ENCODE measurements at places on chromosomes 6 and 20.

GRCh38 chr6:44537306-44538049, 150.0 kb downstream of the CDC5L start:
- H3K27me3 ChIP-seq = no peaks in the 10 kb centered on the region
- DNase-seq = no peak
- H3K27ac ChIP-seq = no peak overlapping the region
- peaks cover 10% of the 10 kb centered on the region for H3K4me1 ChIP-seq
- H3K4me3 ChIP-seq = no peak overlapping the region
- H3K36me3 ChIP-seq = no peaks in the 10 kb centered on the region

GRCh38 chr6:31037682-31038081, 27.4 kb downstream of the MUC22 start:
- no peaks in the 10 kb centered on the region for H3K36me3 ChIP-seq
- H3K4me1 ChIP-seq = no peaks in the 10 kb centered on the region
- no peak for DNase-seq
- H3K27ac ChIP-seq = no peak overlapping the region
- no peaks in the 10 kb centered on the region for H3K27me3 ChIP-seq
- H3K4me3 ChIP-seq = no peak overlapping the region

DNA sequence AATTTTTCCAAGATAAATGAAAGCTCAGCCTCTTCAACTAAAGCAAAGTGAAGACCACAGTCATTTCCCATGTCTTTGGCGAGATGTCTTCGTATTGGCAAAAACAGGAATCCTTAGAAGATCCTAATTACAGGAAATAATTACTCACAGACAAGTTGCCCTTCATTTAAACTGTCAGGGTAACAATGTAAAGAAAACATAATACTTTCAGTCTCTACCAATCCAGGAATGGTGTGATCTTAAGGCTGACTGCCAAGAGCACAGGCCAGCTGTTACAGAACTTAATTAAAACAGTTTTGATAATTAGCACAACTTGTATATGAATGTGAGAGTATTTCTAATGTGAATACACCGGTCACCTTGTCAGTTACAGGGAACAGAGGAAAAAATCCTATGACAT, 292.2 kb downstream of the PACRG start:
- H3K4me3 ChIP-seq = no peak overlapping the region
- H3K36me3 ChIP-seq = peaks cover 12% of the 10 kb centered on the region
- no peak for DNase-seq
- no peaks in the 10 kb centered on the region for H3K4me1 ChIP-seq
- H3K27me3 ChIP-seq = no peaks in the 10 kb centered on the region
- H3K27ac ChIP-seq = no peak overlapping the region

GRCh38 chr6:136181512-136181833, 68.6 kb downstream of the MTFR2 start:
- no peak for DNase-seq
- H3K4me1 ChIP-seq = no peaks in the 10 kb centered on the region
- H3K36me3 ChIP-seq = no peaks in the 10 kb centered on the region
- H3K27ac ChIP-seq = no peak overlapping the region
- H3K27me3 ChIP-seq = no peaks in the 10 kb centered on the region

GRCh38 chr6:107627969-107628368, 138.1 kb downstream of the SOBP start:
- H3K4me3 ChIP-seq = no peak overlapping the region
- DNase-seq = no peak
- peaks cover 37% of the 10 kb centered on the region for H3K4me1 ChIP-seq
- no peaks in the 10 kb centered on the region for H3K36me3 ChIP-seq

- H3K36me3 ChIP-seq = no peaks in the 10 kb centered on the region
- no peak overlapping the region for H3K27ac ChIP-seq
- H3K4me3 ChIP-seq = no peak overlapping the region
- H3K4me1 ChIP-seq = no peaks in the 10 kb centered on the region
- no peaks in the 10 kb centered on the region for H3K27me3 ChIP-seq
Observed at GRCh38 chr6:110395221-110395620, 20.2 kb downstream of the DDO start.

GRCh38 chr6:80638213-80639055, 532.0 kb downstream of the BCKDHB start:
- H3K27me3 ChIP-seq = no peaks in the 10 kb centered on the region
- H3K36me3 ChIP-seq = no peaks in the 10 kb centered on the region
- H3K4me3 ChIP-seq = no peak overlapping the region
- peak; percentile 54 for DNase-seq
- peaks cover 13% of the 10 kb centered on the region for H3K4me1 ChIP-seq

GRCh38 chr20:52410182-52410647, 218.6 kb upstream of the ZFP64 start:
- H3K27ac ChIP-seq = no peak overlapping the region
- no peaks in the 10 kb centered on the region for H3K36me3 ChIP-seq
- no peaks in the 10 kb centered on the region for H3K4me1 ChIP-seq
- DNase-seq = no peak
- no peaks in the 10 kb centered on the region for H3K27me3 ChIP-seq
- no peak overlapping the region for H3K4me3 ChIP-seq

DNA sequence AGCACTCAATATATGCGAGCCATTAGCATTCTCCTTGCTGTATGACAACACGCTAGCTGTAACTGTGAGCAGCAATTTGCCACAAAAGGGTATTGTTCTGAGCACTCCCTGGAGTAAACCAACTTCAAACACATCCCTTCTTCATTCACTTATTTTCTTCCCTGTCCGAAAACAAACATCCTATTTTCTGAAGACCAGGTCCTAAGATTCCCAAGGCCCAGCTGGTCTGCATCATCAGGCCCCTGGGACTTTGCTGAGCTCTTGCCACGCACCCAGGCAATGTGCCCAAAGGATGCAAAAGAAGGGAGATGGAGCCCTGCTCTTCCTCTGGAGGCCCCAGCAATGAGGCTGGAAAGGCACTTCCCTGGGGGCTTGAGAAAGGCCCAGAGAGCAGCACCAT, 118.1 kb downstream of the PREX1 start:
- no peaks in the 10 kb centered on the region for H3K36me3 ChIP-seq
- DNase-seq = no peak
- H3K4me3 ChIP-seq = no peak overlapping the region
- no peaks in the 10 kb centered on the region for H3K27me3 ChIP-seq
- H3K27ac ChIP-seq = no peak overlapping the region
- H3K4me1 ChIP-seq = no peaks in the 10 kb centered on the region

- H3K4me1 ChIP-seq = no peaks in the 10 kb centered on the region
- no peak overlapping the region for H3K27ac ChIP-seq
- no peak overlapping the region for H3K4me3 ChIP-seq
- H3K27me3 ChIP-seq = no peaks in the 10 kb centered on the region
- H3K36me3 ChIP-seq = no peaks in the 10 kb centered on the region
Observed at GRCh38 chr20:19626896-19627295, 131.2 kb upstream of the RIN2 start.

GRCh38 chr6:604579-604978, 52.3 kb downstream of the HUS1B start:
- no peak for DNase-seq
- H3K27me3 ChIP-seq = no peaks in the 10 kb centered on the region
- H3K4me1 ChIP-seq = peaks cover 9% of the 10 kb centered on the region
- no peak overlapping the region for H3K4me3 ChIP-seq
- H3K36me3 ChIP-seq = peaks cover 12% of the 10 kb centered on the region
- H3K27ac ChIP-seq = no peak overlapping the region

DNA sequence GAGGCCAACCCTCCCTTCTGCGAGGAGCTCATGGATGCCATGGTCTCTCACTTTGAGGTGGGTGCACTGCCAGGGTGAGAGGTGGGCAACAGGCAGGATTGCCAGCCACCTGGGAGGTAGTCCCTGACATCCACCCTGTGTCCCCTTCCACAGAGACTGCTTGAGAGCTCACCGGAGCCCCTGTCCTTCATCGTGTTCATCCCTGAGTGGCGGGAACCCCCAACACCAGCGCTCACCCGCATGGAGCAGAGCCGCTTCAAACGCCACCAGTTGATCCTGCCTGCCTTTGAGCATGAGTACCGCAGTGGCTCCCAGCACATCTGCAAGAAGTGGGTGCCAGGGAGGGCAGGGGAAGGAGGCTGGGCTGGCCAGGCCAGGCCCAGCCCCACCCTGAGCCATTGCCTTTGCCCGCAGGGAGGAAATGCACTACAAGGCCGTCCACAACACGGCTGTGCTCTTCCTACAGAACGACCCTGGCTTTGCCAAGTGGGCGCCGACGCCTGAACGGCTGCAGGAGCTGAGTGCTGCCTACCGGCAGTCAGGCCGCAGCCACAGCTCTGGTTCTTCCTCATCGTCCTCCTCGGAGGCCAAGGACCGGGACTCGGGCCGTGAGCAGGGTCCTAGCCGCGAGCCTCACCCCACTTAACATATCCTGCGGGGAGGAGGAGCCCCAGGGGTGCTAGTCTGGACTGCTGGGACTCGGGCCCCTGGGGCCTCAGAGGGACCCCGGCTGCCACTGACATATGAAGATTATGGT, 12.8 kb downstream of the PCIF1 start:
- no peak overlapping the region for H3K27ac ChIP-seq
- peaks cover 19% of the 10 kb centered on the region for H3K36me3 ChIP-seq
- H3K4me1 ChIP-seq = no peaks in the 10 kb centered on the region
- no peak overlapping the region for H3K4me3 ChIP-seq
- DNase-seq = no peak

GRCh38 chr6:98687752-98688151, 146.6 kb upstream of the POU3F2 start:
- H3K27me3 ChIP-seq = no peaks in the 10 kb centered on the region
- no peak overlapping the region for H3K27ac ChIP-seq
- DNase-seq = no peak
- H3K4me1 ChIP-seq = no peaks in the 10 kb centered on the region

- peaks cover 4% of the 10 kb centered on the region for H3K4me1 ChIP-seq
- H3K27me3 ChIP-seq = no peaks in the 10 kb centered on the region
- no peak overlapping the region for H3K4me3 ChIP-seq
Observed at GRCh38 chr6:8108031-8108660, 5.8 kb upstream of the EEF1E1 start.

DNA sequence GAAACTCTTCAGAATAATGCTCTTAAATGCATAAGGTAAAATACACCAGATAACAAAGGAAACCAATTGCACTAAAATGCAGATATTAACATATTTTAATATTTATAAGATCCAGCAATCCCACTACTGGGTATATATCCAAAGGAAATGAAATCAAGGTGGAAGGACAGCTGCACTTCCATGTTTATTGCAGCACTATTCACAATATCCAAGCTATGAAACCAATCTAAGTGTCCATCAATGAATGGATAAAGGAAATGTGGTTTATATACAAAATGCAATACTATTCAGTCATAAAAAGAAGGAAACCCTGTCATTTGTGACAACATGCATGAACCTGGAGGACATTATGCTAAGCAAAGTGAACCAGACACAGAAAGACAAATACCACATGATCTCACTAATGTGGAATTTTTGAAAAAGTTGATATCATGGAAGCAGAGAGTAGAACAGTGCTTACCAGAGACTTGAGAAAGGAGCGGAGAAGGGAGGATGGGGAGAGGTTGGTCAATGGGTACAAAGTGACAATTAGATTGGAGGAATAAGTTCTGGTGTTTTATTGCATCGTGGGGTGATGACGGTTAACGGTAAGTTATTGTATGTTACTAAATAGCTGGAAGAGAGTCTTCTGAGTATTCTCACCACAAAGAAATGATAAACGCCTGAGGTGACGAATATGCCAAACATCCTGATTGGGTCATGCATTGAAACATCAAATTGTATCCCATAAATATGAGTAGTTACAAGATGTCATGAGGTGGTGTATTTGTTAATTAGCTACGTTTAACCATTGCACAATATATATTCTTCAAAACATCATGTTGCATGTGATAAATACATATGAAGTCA, 37.9 kb upstream of the RNF24 start:
- H3K4me1 ChIP-seq = peaks cover 7% of the 10 kb centered on the region
- no peaks in the 10 kb centered on the region for H3K36me3 ChIP-seq
- DNase-seq = no peak
- no peak overlapping the region for H3K27ac ChIP-seq
- no peak overlapping the region for H3K4me3 ChIP-seq
- no peaks in the 10 kb centered on the region for H3K27me3 ChIP-seq

DNA sequence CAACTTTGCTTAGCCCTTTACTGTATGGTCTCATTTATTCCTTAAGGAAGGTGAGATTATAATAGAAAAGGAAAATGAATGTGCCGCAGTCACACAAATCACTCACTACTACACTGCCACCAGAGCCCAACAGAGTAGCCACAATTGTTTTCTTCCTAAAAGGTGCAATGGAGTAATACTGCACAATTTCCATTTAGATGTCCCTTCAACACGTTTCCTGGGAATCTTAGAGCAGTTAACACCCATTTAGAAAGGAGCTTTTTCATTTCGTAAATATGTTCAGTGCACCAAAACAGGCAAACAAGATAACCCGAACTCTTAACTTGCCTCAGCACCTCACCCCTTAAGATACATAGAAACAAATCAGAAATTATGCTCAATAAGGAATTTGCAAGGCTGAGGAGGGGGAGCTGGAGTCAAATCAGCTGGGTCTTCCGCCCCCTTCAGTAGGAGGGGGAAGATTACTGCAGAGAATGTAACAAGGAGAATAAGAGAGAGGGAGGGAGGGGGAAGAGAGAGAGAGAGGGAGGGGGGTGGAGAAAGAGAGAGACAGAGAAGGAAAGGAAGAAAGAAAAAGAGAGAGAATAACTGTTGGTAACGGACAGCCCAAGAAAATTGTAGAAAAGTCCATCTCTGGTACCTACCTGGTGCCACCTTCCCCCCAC, 155.5 kb downstream of the BCAS1 start:
- no peaks in the 10 kb centered on the region for H3K27me3 ChIP-seq
- no peaks in the 10 kb centered on the region for H3K36me3 ChIP-seq
- peak overlapping the region; percentile 61 for H3K4me3 ChIP-seq
- H3K4me1 ChIP-seq = peaks cover 45% of the 10 kb centered on the region

GRCh38 chr6:684831-685636, 7.9 kb downstream of the EXOC2 start:
- H3K4me3 ChIP-seq = peak overlapping the region; percentile 15
- H3K36me3 ChIP-seq = no peaks in the 10 kb centered on the region
- H3K4me1 ChIP-seq = peaks cover 92% of the 10 kb centered on the region
- H3K27me3 ChIP-seq = no peaks in the 10 kb centered on the region
- no peak for DNase-seq
- peak overlapping the region; percentile 96 for H3K27ac ChIP-seq

GRCh38 chr6:51489133-51489532, 598.3 kb downstream of the PKHD1 start:
- H3K27ac ChIP-seq = no peak overlapping the region
- no peak overlapping the region for H3K4me3 ChIP-seq
- no peaks in the 10 kb centered on the region for H3K4me1 ChIP-seq
- no peak for DNase-seq

DNA sequence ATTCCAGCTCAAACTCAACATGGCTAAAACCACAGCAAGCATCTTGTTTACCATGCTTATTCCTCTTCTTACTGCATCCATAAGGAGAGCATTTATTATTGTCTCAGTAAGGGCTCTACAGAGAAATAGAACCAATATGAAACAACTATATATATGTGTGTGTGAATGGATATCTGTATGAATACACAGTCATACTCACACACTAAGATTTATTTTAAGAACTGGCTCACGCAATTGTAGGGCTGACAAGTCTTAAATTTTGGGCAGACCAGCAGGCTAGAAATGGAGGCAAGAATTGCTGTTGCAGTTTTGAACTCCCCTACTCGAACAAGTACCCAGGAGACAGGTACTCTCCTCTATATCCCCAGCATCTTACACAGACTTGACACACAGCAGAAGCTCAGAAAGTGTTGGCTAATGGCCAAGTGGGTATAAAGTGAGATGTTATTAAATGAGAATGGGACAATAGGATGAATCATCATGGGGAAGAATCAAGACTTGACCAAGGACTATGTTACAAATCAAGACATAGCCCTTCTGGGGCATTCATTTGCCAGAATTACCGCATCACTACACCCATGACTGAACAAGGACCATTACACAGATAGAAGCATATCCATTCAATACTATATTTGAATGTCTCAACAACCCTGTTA, 13.0 kb downstream of the ZHX3 start:
- no peak overlapping the region for H3K4me3 ChIP-seq
- peaks cover 7% of the 10 kb centered on the region for H3K4me1 ChIP-seq
- H3K27ac ChIP-seq = no peak overlapping the region
- H3K27me3 ChIP-seq = no peaks in the 10 kb centered on the region

- no peaks in the 10 kb centered on the region for H3K27me3 ChIP-seq
- H3K4me3 ChIP-seq = no peak overlapping the region
- no peak for DNase-seq
- no peaks in the 10 kb centered on the region for H3K4me1 ChIP-seq
Observed at GRCh38 chr6:53773044-53773696, 21.6 kb upstream of the LRRC1 start.
